ENCODE measurements at places on chromosomes 3 and 15.

GRCh38 chr3:154029926-154030325 lies 91.3 kb upstream of the ARHGEF26 start:
- DNase-seq = no peak

DNA sequence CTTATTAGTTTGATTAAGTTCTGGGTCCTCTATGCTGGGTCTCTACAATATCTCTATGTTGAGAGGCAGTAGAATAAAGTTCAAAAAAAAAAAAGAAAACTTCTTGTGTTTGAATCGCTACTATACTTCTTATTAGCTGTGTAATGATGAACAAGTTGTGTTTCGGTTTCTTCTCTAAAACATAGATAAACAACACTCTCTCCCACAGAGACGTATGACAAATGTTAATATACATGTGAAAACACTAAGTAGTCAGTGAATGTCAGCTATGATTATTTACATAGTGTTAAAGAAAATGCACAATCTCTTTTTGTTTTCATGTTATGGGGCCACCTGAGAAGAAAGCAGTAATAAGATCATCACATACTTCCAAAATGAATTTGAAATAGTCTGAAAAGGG lies 45.3 kb downstream of the ACAP2 start:
- no peak for DNase-seq

DNA sequence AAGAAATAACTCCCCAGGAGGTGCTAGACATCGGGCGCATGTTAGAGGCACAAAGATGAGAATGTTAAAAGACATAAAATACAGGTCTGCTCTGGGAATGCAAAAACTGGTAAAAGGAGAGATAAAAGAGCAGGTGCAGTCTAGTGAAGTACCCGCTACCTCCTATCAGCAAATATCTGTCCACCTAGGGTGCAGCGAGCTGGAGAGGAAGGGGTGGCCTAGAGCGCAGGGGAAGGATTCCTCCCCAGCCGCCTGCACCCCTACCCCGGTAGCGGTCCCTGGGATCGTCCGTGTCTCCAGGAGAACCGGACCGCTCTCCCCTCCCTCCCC lies 237 bp upstream of the ZNF662 start:
- DNase-seq = no peak

DNA sequence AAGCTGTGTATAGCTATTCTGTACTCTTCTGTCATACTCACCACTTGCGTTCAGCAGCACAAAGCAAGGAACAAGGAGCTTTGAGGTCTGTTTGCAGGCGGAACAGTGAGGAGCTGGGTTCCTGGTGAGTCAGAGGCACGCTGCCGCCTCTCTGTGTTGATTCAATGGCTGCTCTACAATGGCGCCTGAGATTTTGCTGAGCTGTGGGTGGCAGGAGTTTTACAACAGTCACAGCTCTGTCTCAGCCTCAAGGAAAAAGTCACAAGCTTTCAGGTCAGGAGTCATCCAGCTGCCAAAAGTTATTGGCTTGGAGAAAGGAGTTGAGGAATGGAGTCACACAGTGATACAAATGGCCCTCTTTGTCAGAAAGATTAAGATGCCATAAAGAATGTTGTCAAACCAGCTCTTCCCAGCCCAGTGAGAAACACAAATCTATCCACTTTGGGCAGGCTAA lies 98.1 kb downstream of the SSR3 start:
- no peak for DNase-seq
